ENCODE measurements at places on chromosomes 11 and 22.

DNA sequence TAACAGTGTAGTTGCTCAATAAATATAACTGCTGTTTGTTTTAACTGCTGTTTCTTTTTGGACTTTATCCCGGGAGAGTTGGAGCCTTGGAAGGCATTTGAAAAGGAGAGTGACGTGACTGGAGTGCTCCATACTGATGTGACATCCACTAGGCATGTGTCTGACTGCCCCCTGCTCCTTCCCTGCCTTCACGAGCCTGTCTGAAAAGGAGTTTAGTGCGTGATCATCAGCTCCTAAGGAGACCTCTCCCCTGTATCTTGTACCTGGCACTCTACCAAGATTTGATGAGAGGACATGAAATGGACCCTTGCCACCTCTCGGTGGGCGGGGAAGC, 22.9 kb downstream of the ZBTB16 start:
- no peak for DNase-seq

- DNase-seq = no peak
Observed at GRCh38 chr11:65589444-65590239, 6.0 kb downstream of the KCNK7 start.

DNA sequence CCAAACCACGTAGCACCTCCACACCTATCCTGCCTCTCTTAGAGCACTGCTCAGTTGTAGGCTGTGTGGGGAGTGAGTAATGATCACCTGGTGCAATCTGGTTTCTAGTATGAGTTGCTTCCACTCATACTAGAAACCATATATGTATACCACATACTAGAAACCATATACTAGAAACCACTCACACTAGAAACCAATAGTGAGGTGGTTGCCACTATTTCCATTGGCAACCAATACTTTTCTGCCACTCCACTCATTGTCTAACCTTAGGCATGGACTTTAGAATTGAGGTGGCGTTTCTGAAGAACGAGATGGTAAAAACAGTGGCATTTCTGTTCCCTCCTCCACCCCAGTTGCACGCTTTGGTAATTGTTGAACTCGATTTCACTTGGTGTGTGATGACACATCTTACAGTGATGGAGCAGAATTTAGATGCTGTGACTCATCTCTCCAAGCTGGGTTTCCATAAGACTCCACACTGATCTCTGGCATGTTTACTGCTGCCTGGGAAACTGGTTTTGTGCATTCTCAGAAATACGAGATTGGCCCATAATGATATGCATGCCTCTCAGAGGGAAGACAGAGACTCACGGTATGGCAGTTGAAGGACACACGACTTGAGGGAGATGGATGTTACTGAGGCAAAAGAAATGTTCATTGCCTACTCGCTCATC, 82.9 kb downstream of the KIRREL3 start:
- peak; percentile 96 for DNase-seq

GRCh38 chr11:21295508-21295907, 626.1 kb downstream of the NELL1 start:
- DNase-seq = no peak

DNA sequence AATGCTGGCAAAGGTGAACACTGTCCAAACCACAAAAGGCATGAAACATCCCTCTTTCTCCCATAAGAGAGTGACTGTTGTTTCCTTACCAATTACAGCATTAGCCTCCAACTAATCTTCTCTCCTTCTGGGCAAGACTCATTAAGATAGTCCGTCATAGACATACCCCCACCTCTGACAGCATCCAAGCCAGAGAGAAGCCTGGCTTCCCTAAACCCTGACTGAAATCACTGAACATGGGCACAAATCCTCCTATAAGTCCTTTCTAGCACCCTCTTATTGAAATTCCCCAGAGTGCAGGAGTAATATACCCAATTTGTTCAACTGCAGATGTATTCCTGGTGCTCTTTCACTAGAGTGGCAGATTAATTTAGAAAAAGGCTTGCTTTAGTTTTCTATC, 1.7 kb upstream of the RNASEH2C start:
- DNase-seq = no peak

GRCh38 chr11:125154378-125155099, 10.0 kb upstream of the PKNOX2 start:
- DNase-seq = no peak

DNA sequence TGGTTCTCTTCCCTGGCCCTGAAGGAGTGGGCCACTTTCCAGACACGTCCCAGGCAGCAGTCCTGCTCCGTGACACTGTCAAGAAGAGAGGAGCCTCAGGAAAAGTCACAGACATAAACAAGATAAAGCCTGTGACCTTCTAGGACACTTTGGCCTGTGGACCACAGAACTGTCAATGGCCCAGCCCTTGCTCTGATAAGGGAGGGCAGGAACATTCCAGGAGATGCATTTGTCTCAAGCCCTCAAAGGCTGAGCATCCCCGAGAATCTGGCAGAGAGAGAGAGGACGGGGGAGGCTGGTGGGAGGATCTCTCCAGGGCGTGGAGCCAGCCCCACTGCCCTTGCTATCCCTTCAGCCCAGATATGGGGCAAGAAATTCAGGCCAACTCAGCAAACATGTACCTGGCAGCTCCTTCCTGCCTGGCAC, 476.4 kb downstream of the INSC start:
- no peak for DNase-seq

DNA sequence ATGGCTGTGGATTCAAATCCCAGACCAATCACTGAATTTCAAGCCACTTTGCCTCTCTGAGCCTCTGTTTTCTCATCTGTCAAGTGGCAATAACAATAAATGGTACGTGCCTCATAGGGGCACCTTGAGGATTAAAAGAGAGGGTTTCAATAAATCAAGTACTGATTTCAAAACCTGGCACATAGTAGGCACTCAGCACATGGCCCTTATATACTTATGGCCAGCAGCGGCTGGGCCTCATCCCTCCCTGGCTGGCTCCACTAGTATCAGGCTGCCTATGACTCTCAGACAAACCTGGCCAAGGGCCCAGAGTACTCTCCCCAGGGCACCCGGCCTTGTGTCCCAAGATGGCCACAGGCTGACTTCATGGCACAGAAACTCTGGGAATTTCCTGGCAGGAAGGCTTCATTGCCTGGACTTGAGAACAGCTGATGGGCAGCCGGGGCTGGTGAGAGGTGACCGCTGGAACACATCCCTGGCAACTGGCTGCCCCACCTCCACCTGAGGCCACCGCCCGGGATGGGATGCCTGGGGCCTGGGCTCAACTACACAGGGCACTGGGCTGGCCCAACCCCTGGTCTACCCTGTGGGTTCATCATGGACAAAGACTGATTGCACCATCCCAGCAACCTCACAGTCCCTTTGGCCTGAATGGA, 3.4 kb downstream of the FADS3 start:
- peak; percentile 77 for DNase-seq

- no peak for DNase-seq
Observed at GRCh38 chr11:44949160-44950030, 1.3 kb downstream of the TP53I11 start.

GRCh38 chr11:112631333-112631732, 329.9 kb upstream of the NCAM1 start:
- DNase-seq = no peak

GRCh38 chr11:124538019-124538418, 5.4 kb downstream of the OR8B12 start:
- peak; percentile 78 for DNase-seq

GRCh38 chr11:34916843-34917770, 689 bp downstream of the PDHX start:
- peak; percentile 4 for DNase-seq

- DNase-seq = no peak
Observed at GRCh38 chr22:37631448-37632173, 7.9 kb upstream of the SH3BP1 start.

GRCh38 chr11:119671561-119672015, 57.4 kb downstream of the NECTIN1 start:
- DNase-seq = no peak

GRCh38 chr11:68372114-68372513, 59.7 kb downstream of the LRP5 start:
- DNase-seq = no peak

- DNase-seq = no peak
Observed at GRCh38 chr11:101718402-101718801, 134.6 kb upstream of the TRPC6 start.

DNA sequence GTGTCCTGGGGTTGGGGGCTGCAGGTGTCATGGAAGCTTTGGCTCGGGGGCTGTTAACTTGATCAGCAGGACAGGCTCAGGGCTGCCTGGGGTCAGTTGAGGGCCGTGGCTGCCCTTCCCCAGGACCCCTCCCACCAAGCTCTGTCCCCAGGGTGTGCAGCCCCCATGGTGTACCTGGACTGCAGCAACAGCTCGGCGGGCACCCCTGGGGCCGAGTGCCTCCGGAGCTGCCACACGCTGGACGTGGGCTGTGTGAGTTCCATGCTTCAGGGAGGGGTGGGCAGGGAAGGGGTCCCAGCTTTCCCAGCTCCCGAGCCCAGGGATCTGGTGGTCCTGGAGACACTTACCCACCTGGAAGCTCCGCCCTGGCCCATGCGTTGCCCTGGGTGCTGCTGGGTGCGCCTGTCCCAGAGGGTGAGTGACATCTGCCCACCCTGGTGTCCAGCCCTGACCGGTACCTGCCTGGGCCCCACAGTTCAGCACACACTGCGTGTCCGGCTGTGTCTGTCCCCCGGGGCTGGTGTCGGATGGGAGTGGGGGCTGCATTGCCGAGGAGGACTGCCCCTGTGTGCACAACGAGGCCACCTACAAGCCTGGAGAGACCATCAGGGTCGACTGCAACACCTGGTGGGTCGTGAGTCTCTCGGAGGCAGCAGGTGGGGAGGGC, 11.3 kb downstream of the MUC5B start:
- no peak for DNase-seq

DNA sequence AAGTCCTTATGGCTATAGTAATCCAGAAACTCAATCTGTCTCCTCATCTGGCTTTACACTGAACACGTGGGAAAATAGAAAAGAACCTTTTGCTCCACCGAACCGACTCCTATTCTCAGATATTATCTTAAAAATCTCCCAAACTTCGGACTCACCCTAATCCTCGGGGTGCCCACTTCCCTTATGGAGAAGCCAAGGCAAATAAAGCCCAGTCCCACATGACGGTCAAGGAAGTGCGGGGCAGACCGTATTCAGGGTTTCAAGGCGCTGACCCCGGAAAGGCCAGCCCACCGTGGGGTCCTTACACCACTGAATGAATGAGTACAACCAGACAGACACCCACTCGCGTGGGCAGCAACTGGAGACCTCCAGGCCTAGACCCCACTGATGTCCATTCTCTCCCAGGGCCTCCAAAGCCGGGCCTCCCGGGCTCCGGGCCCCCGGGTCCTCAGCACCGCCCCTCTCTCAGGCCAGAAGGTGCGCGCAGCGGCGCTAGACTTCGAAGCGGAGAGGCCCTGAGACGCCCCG, 489 bp downstream of the NUP98 start:
- no peak for DNase-seq

- DNase-seq = peak; percentile 24
Observed at GRCh38 chr11:35352077-35352888, 67.1 kb downstream of the SLC1A2 start.

- DNase-seq = peak; percentile 20
Observed at GRCh38 chr11:113113801-113114704, 152.8 kb downstream of the NCAM1 start.

GRCh38 chr11:103619480-103619879, 417.0 kb upstream of the DDI1 start:
- no peak for DNase-seq

GRCh38 chr11:2911088-2911784, 18.0 kb downstream of the PHLDA2 start:
- no peak for DNase-seq

GRCh38 chr11:80632691-80633090, 1191.9 kb upstream of the TENM4 start:
- no peak for DNase-seq
